Endodermal cell (in vitro differentiated cells): ENCODE measurements at places on chromosomes 12 and 14. TPM values are rescaled to one million over a fixed set of nuclear protein-coding genes. Genes with fewer than 3 reads are reported as not detected.
A peak's percentile ranks its signal among the peaks of the same experiment; 100 is the strongest.

- H3K4me1 ChIP-seq: no peaks in the 10 kb centered on the region
- no peaks in the 10 kb centered on the region for H3K36me3 ChIP-seq
- H3K27ac ChIP-seq: no peak overlapping the region
- DNase-seq: no peak
- H3K27me3 ChIP-seq: no peaks in the 10 kb centered on the region
- no peak overlapping the region for H3K4me3 ChIP-seq
Observed at GRCh38 chr12:21428241-21428640, 9.2 kb upstream of the PYROXD1 start.

The IL26 gene
- not detected in 3 replicates for total RNA-seq

The RITA1 gene
- 13.8 to 20.5 TPM (median 20.3 TPM) in 3 replicates for total RNA-seq

DNA sequence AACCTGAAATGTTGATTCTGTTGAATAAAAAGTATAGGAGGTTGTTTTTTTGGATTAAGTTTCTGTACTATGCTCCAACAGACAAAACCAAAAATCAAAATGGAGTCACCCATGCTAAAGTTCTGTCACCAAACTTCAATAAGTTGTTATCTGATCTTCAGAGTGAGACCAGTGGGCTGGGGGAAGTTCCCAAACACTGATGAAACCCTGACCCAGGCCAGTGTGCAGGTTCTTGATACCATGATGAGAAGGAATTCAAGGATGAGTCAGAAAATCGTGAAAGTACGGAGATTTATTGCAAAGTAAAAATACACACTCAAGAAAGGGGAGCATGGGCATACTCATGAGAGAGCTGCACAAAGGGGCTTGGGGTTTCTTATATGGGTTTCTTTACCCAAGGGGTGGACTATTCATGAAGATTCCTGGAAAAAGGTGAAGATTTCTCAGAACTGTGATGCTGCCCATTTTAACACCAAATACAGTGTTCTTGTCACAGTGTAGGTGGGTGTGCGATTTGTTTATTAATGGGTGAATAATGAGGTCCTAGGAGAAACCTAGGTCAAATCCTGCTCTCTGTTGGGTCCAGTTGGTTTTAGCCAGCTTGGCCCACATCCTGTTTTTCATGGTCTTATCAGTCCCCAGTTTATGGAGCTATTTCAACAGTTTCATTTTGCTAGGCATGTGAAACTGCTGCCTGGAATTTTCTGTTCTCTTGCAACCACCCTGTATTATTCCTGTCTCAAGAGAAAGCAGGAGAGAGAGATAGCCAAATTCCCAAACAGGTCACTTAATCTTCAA is 27.5 kb upstream of the DENND5B start:
- H3K4me1 ChIP-seq: peaks cover 3% of the 10 kb centered on the region
- DNase-seq: no peak
- no peaks in the 10 kb centered on the region for H3K27me3 ChIP-seq
- no peak overlapping the region for H3K27ac ChIP-seq
- no peak overlapping the region for H3K4me3 ChIP-seq

- H3K27ac ChIP-seq: no peak overlapping the region
- H3K4me3 ChIP-seq: no peak overlapping the region
- H3K4me1 ChIP-seq: peaks cover 3% of the 10 kb centered on the region
- H3K36me3 ChIP-seq: peaks cover 20% of the 10 kb centered on the region
- H3K27me3 ChIP-seq: no peaks in the 10 kb centered on the region
- peak; percentile 71 for DNase-seq
Observed at GRCh38 chr12:103833891-103834290, 7.1 kb downstream of the NT5DC3 start.

- H3K4me1 ChIP-seq: no peaks in the 10 kb centered on the region
- H3K36me3 ChIP-seq: no peaks in the 10 kb centered on the region
- no peak overlapping the region for H3K4me3 ChIP-seq
- H3K27me3 ChIP-seq: no peaks in the 10 kb centered on the region
- DNase-seq: peak; percentile 25
Observed at GRCh38 chr14:104438166-104438887, 141.2 kb upstream of the C14orf180 start.

The NTF3 gene
- total RNA-seq: 3.4 and 4.1 TPM in 2 replicates

GRCh38 chr12:22083167-22083566 is 37.1 kb downstream of the CMAS start:
- H3K4me3 ChIP-seq: no peak overlapping the region
- no peaks in the 10 kb centered on the region for H3K4me1 ChIP-seq
- H3K27me3 ChIP-seq: no peaks in the 10 kb centered on the region
- no peak overlapping the region for H3K27ac ChIP-seq
- DNase-seq: no peak
- no peaks in the 10 kb centered on the region for H3K36me3 ChIP-seq
